Heart left ventricle (tissue), 16 donors: ENCODE measurements at places on chromosomes 4 and X.
A peak's percentile ranks its signal among the peaks of the same experiment; 100 is the strongest.

DNA sequence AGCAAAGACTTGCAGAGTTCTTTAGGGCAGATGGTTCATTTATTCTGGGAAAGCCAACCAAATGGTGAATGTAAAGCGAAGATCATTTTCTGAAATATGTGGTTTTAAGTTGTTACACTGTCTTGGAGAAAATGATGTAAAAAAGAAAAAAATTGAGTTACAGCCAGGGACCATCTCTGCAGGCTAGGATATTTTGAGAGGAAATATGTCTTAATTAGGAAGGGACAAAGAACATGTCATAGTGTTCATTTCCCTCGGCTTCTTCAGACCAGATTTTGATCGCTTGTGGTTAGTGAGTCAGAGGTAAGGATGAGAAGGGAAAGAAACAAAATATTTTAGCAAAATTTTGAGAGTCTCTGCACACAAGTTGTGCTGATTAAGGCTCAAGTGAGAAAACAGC lies 59.0 kb upstream of the C1QTNF7 start:
- no peak overlapping the region for H3K27ac ChIP-seq
- H3K4me1 ChIP-seq = no peaks in the 10 kb centered on the region
- no peak for DNase-seq

- no peak overlapping the region for H3K27ac ChIP-seq
- peaks cover 3% of the 10 kb centered on the region for H3K4me1 ChIP-seq
- DNase-seq = no peak
These were observed 6.0 kb upstream of the CWH43 start for GRCh38 chr4:48979914-48980579.

DNA sequence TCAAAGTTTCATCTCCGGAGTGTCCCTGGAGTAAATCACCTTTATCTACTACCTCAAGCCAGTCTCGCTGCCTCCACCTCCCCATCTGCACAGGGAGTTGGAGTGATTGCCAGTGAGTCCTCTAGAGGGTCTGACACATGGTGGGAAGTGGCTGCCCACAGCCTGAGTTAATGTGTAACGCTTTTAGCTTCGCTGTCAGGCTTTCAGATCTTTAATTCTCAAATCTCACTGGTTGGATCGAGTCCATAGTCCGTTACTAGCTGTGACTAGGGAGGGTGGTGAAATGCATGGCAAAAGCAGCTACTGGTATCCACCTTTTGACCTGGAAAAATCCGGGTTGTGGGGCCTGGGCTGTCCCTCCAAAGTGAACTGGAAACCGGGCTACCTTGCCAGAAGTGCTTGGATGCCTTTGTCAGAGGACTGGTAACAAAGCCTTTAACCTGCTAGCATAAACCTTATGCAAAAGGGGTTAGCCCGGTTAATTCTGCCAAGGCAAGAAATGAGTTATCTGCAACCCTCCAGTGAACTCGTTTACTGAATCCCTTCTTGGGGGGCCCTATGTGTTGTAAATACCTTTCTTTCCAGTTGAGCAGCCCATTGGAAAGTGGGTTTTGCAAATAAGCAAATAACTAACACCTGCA lies 5.1 kb upstream of the WDR1 start:
- H3K27ac ChIP-seq = no peak overlapping the region
- H3K4me3 ChIP-seq = no peak overlapping the region
- DNase-seq = no peak
- H3K4me1 ChIP-seq = peaks cover 10% of the 10 kb centered on the region
- H3K27me3 ChIP-seq = no peaks in the 10 kb centered on the region

GRCh38 chr4:73257651-73258435 lies 755 bp downstream of the ANKRD17 start:
- peaks cover 59% of the 10 kb centered on the region for H3K4me1 ChIP-seq
- no peak for DNase-seq
- H3K36me3 ChIP-seq = no peaks in the 10 kb centered on the region
- H3K27me3 ChIP-seq = no peaks in the 10 kb centered on the region
- H3K27ac ChIP-seq = peak overlapping the region; percentile 99

GRCh38 chr4:188437535-188437934 lies 298.3 kb downstream of the TRIML1 start:
- H3K4me3 ChIP-seq = no peak overlapping the region
- no peaks in the 10 kb centered on the region for H3K27me3 ChIP-seq
- H3K27ac ChIP-seq = no peak overlapping the region
- DNase-seq = no peak
- H3K4me1 ChIP-seq = no peaks in the 10 kb centered on the region
